ENCODE measurements at places on chromosomes 3 and 15.

- DNase-seq: no peak
These were observed 115.0 kb upstream of the VEPH1 start for GRCh38 chr3:157618075-157618760.

GRCh38 chr3:64028754-64029153, 5.5 kb upstream of the PSMD6 start:
- DNase-seq: no peak

GRCh38 chr15:100094127-100094510, 247.7 kb downstream of the ADAMTS17 start:
- no peak for DNase-seq

DNA sequence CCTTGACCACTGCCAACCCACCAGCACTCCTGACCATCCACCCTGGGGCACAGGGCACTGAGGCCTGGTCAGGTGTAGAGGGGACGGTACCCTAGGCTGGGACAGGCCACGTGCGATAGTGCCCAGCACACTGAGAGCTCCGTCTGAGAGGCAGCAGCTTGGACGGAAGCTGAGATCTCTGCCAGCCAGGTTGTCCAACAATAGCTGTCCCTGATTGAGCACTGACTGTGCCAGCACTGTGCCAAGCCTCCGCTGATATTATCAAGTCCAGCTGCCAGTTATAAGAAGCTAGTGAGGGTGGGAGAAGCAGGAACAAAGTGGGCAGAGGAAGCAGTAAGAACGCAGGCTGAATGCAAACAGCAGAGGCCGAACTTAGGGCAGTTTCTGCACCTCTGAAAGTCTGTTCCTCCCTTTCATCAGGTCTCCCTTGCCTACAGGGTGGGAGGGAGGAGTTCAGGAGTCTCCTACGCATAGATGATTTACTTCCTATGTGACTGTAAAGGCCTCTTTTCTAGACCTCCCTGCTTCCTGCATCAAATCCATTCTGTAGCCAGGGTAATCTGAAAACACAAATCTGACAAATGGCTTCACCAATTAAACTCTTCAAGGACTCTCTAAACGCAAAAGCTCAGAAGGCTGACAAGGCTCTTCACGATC, 29.7 kb downstream of the MRPS11 start:
- DNase-seq: peak; percentile 75

DNA sequence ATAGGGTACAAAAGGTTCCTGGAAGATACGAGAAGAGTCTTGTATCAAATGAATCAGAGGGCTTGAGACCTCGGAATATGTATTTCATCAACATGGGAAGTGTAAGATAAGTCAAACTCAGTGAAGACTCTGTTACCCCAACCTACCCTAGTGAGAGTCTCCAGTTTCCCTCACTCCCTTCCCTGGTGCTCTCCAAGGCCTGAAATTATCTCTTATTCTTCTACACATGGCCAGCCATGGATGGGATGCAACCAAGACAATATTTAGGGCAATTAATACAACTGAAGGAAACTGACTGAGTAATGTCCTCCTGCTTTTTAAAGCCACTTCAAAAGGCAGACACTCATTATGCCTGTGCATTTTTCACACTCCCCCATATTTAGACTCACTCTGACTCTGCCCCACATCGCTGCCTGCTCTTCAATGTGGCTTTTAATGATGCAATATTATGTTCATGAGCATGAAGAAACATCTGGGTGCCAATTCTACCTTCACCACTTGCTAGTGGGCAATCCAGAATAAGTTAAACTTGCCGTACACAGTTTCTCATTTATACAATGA, 137.1 kb upstream of the THBS1 start:
- no peak for DNase-seq

DNA sequence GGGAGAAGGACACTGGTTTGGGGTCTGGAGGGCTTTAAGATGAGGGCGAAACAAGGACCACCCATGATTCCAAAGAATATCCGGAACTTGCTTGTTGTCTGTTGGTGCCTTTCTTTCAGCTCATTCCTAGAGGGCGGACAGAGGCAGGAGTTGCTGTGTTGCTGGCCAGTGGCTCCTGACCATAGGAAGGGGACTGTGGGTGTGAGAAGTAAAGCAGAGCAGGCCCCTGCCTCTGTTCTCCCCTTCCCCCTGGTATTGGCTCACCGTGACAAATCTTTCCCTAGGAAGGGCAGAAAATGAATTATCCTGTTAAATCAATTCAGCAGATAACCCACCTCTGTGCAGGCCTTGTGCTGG, 89.1 kb downstream of the LIPC start:
- DNase-seq: no peak

DNA sequence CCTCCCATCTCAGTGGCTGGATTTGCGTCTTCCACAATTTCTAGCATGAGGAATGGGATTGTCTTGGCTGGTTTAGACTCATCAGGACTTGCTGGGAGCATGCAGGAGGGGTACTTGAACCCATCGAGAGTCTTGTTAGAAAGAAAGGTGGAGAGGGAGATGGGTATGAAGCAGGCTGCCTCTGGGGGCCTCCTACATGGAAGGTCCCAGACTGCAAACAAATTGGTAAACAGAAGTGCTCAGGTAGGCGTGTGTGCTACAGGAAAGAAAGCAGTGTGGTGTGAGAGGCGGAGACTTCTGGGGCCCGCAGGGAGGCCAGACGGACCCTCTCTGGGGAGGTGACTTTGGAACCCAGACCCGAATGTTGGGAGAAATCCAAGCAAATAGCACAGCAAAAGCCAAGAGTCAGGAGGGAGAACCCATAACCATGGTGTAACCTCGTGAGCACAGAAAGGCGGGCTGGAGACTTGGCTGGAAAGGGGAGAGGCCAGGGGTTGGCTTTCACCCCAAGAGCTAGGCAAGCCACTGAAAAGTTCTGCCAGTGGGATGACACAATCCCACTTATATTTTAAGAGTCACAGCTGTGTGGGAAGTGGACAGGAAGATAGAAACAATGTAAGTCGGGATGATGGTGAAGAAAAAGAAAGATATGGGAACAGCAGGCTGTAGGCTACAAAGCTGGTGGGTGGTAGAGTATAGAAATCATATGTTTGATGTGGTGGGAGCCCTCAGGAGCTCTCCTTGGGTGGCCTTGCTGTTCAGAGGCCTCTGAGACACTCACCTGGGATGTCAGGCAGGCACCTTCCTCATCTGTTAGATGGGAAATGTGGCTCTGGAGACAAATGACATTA, 130.1 kb upstream of the PRR20G start:
- DNase-seq: no peak

DNA sequence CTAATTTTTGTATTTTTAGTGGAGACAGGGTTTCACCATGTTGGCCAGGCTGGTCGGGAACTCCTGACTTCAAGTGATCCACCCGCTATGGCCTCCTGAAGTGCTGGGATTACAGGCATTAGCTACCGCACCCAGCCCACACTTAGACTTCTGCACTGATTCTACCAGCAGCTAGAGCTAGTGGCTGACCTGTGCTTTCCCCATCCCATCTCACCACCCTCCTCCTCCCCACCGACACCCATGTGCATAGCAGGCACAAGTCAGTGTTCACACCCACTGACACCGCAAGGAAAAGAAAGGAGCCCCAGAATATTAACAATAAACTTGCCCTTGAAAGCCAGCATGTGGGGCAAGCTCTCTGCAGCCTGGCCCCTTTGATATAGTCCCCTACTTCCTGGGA, 11.2 kb upstream of the ABTB1 start:
- DNase-seq: no peak

DNA sequence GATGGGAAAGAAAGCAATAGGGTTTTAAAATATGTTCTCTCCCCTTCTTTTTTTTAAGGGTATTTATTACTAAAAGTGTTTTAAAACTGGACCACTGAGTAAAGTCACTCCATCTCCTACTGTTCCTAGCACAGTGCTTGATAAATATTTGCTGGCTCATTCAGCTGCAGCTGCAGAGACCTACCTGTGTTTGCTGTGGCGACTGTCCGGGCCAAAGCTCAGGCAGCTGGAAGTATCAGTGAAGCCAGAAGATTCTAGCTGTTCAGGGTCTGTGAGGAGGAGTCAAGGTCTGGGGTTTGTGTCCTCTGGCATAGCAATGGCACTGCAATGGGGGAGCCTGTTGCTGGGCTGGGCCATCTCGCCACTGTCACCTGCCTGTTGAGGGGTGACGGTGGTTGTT, 109.9 kb downstream of the RPLP1 start:
- no peak for DNase-seq

- DNase-seq: no peak
These were observed 90.9 kb upstream of the AGBL1 start for GRCh38 chr15:85988741-85989140.

- DNase-seq: no peak
These were observed 84.8 kb downstream of the ARPP21 start for GRCh38 chr3:35724106-35724505.

DNA sequence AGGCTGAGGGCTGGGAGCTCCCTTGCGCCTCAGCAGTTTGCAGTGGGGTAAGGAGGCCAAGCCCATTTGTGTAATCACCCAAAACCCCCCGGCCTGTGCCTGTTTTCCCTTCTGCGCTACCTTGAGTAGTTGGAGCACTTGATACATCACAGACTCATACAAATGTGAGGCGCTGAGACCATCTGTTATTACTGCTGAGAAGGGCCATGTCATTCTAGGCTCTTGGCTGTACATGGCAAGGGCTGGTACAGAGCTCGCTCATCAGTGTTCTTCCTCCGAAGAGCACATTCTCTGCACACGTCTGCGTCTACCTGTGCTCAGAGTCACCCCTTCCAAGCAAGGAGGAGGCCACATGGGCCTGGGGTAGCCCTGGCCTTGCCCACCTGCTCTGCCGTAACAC, 9.3 kb downstream of the PLA2G4B start:
- DNase-seq: no peak

DNA sequence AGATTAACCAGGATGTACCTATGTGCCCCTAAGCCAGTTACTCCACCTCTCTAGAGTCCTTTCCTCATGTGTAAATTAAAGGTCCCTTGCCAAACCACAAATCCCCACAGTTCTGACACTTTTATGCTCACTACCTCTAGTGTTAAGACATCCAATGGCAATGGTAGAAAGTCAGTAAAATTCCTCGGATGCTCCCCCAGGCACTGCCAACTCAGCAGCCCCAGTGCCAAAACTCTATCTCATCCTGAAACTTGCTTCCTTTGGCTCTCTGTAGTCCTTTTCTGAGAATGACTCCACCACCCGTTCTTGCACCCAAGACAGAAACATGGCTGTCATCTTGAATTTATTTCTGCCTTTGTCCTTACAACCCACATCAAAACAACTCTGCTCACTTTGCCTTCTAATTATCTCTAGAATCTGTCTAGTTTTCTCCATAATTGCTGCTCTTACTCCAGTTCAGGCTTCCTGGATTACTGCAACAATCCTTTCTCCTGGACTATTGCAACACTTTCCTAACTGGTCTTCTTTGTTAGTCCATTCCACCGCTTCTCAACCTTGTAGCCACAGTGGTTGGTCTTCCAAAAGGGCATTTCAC, 41.6 kb downstream of the MB21D2 start:
- DNase-seq: no peak

- no peak for DNase-seq
These were observed 18.0 kb upstream of the DNAJC13 start for GRCh38 chr3:132399054-132399929.

- DNase-seq: no peak
These were observed 90.0 kb downstream of the ANKRD28 start for GRCh38 chr3:15707779-15708178.

GRCh38 chr3:64343689-64344430, 118.6 kb upstream of the PRICKLE2 start:
- DNase-seq: no peak

GRCh38 chr15:92078270-92078669, 224.8 kb downstream of the SLCO3A1 start:
- no peak for DNase-seq

- peak; percentile 14 for DNase-seq
These were observed 20.2 kb downstream of the NBEAL2 start for GRCh38 chr3:46999516-47000197.

GRCh38 chr3:123749711-123750110, 134.4 kb downstream of the MYLK start:
- no peak for DNase-seq

DNA sequence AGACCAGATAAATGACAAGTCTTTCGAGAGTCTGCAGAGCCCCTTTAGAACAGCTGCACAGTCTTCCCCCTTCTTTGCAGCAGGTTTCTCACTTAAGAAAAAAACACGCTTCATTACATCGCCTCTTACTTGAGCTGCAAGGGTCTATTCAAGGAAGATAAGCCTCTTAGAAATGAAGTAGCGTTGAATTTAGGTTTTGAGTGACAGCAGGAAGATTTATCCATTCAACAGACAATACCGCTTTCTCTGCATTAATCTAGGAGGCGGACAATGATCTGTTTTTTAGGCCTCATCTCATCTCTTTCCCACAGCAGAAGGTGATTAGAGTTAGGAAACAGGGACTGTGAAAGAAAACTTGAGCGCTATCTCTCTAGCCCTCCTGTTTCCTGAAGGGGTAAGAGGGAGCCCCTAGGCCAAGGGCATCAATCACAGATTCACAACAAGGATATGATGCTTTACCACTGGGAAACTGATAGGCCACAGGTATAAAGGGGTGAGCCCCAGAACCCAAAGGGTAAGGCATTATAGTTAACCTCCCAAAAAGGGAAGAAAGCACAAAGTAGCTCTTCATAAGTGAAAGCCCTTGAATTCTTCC, 84.3 kb downstream of the MECOM start:
- no peak for DNase-seq

DNA sequence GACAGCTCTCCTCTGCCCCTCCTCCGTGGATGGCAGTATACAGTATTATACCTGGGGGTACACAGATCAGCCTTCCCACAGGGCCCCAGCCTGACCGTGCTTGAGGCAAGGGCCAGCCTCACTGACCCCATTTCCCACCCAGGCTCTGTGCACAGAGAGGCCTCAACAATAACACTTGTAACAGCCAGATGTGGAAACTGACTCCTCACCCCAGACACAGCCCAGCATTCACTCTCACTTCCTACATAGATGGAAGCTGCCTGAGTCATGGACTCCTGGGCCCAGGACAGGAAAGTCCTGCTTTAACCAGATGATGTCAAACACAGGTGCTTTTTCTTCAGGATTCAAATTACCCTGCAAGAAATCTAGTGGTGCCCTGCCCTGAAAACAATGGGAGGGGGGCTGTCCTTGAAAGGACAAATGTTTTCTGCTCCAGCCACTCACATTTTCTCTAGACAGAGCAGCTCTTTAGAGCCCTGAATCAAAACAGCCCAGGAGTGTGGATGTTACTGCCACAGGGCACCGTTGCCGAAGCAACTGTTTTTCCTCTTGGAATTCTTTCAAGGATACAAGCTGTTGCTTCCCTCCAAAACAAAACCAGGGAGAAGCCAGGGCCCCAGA, 16.4 kb downstream of the CCDC12 start:
- DNase-seq: no peak

DNA sequence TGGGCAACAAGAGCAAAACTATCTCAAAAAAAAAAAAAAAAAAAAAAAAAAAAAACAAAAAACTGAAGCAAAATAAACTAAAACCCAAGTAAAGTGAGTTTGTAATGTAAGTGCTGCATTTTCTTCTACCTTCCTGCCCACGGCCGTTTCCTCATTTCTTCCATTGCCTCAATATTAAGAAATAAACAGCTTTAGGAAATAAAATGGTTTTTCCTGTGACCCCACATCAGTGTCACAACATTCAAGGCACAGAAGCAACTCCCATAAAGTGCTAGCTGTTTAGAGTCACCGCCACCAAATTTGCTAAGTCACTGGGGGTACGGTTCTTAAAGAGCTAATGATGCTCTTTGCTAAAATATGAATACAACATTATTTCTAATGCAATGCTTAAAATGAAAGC, 3.3 kb downstream of the PKM start:
- no peak for DNase-seq

- no peak for DNase-seq
These were observed 136.2 kb upstream of the PFN2 start for GRCh38 chr3:150106740-150107428.
